ENCODE measurements at places on chromosomes 11 and 22.

GRCh38 chr11:680970-681369 lies 14.1 kb downstream of the DEAF1 start:
- DNase-seq = no peak

DNA sequence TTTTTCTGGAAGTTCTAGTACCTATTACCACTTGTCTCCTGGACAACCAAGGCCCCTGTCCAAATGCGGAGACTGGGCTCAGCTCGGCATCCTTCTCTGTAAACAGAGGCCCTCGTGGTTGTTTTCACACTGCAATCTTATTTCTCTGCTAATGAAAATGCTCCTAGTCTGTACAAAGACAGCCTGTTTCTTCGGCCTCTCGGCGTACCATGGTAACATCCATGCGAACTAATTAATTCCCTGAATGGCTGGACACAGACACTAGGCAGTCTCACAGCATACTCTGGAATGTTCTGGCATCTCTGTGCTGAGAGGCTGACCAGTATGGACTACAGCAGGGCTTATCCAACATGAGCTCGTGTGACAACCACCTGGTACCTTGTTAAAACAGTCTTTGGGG lies 5.7 kb downstream of the POLR3H start:
- no peak for DNase-seq

- DNase-seq = no peak
Observed at GRCh38 chr11:1059759-1060158, 14.9 kb upstream of the MUC2 start.

- DNase-seq = no peak
Observed at GRCh38 chr11:12162652-12163051, 52.3 kb downstream of the MICAL2 start.

GRCh38 chr11:32374261-32374711 lies 61.1 kb downstream of the WT1 start:
- peak; percentile 64 for DNase-seq

DNA sequence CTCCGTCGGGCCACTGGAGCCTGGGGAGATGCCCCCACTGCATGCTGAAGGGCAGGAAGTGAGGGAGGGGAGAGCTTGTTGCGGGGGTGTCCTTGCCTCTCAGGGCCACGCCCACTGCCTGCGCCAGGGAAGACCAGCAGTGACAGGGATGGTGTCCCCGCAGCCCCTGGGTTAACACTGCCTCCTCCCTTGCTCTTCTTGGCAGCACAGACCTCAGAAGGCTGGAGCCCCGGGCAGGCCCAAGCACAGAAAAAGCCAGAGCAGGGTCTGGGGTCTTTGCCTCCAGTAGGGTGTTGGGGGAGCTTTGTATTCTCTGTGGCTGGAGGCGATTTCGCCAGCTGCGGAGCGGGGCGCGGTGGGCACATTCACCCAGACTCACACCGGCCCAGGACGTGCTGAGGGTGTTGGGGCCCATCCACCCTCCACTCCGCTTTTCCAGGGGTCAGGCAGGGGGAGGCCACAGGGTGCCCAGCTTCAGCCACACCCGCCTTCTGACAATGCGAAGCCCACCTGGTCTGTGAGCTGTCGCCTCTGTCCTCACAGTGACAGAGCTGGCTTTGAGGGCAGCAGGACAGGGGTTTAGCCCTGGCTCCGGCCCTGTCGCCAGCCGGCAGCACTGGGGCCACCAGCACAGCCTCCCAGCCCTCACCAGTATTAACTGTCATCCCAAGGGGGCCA lies 83.7 kb downstream of the CDKN1C start:
- peak; percentile 15 for DNase-seq

DNA sequence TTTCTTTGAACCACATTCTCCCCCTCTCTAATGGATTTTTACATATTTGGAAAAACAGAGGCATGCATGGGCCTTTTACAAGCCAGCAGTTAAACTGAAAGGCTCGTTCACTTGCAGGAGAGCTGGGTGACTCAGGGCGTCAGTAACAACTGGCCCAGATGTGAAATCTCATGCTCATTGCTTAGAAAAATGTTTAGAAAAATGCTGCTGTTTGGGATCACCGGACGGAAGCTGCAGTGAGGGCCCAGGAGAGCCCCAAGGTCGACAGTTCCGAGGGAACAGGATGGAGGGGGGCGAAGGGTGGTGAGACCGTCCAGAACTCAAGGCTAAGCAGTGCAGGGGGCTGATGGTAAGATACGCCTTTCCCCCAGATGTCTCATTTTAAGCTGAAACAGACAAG lies 41.7 kb upstream of the SMTN start:
- no peak for DNase-seq

DNA sequence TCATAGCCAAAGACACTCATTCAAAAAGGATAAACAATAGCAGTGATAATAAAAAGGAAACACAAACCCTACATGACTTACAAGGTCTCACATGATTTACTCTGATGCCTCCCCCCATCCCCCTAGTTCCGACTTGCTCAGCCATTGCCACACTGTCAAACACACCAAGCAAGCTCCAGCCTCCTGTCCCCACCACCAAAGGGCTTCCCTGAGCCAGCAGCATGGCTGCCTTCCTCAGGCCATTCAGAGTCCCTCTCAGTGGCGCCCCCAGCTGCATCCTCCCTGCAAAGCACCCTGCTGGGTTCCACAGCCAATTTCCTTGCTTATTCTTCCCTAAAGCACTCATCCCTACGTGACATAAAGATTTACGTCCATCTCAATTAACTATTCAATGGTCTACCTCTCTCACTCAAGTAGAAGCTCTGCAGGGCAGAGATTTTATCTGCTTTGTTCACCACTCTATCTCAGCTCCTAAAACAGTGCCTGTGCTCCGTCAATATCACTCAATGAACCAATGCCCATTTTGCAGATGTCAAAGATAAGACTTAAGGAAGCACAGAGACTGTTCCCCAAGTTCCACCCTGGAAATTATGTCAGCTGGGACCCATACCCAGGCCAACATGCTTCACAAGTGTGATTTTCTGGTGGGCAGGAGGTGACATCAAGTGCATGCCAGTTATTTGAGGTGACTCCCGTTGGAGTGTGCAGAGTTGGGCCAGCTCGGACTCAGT lies 106.9 kb downstream of the SYN3 start:
- no peak for DNase-seq

GRCh38 chr11:36467916-36468315 lies 42.2 kb downstream of the TRAF6 start:
- DNase-seq = no peak

DNA sequence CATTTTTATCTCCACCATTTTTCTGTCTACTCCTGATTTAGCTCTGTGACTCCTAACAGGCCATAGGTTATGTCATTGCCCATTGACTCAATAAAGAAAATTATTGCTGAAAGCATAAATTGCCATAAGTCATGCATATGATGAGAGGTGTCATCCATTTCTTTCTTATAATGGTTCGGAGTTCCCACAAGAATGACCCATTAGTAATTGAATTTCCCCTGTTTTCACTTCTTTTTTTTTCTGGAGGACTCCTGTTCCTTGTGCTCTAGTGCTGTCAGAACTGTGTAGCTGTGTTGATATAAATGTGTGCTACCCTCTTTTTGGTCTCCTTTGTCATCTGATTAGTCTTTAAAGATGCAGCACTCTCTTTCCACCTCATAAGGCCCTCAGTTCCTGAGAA lies 22.9 kb upstream of the CARD18 start:
- DNase-seq = no peak

DNA sequence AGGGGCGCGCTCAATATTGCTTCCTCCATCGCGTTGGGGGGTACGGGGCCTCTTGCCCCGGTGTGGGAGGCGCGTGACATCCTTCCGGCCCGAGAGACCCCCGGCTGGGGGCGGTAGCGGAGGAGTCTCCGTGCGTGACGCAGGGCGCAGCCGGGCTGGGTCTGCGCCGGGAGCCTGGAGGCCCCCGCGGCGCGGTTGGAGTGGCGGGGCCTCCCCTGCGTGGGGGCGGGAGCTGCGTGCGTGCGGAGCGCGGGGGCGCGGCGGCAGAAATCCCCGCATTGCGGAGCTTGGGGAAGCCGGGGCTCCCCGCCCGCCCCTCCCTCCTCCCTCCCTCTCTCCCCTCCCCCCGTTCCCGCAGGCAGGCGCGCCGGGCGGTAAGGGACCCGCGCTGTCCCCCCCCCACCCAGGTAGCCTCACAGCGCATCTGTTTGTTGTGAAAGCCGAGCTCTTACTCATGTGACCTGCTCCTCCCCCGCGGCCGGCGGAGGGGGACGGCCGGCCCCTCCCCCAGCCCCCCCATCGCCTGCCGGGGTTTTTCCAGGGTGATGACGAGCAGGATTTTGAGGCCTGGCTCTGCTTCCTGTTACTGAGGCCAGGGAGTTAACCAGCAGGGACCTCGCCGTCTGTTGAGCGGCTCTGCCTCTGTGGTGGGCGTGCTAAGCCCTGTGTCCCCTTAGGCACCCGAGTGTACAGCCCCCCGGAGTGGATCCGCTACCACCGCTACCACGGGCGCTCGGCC lies 1.6 kb downstream of the PIM3 start:
- peak; percentile 89 for DNase-seq

DNA sequence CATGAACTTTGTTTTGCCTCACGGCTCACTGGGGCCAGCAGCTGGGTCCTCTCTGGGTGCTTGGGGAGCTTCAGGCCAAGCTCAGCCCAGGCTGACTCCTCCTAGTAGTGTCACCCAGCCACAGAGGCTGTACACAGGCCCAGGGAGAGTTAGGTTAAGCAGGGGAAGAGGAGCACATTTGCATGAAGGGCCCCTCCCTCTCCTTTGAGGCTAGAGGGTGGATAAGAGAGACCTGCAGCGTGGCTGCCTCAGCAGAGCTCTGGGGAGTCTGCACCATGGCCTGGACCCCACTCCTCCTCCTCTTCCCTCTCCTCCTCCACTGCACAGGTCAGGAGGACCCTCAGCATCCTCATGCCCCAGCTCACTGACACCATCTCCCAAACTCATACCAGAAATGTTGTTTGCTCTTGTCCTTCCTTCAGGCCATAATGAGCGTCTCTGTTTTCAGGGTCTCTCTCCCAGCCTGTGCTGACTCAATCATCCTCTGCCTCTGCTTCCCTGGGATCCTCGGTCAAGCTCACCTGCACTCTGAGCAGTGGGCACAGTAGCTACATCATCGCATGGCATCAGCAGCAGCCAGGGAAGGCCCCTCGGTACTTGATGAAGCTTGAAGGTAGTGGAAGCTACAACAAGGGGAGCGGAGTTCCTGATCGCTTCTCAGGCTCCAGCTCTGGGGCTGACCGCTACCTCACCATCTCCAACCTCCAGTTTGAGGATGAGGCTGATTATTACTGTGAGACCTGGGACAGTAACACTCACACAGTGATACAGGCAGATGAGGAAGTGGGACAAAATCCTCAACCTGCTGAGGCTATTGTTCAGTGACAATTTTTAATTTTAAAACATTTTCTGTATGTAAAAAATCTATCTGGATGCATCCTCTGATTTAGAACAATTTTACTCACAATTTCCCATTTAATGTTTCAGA lies 82.4 kb upstream of the VPREB1 start:
- no peak for DNase-seq

DNA sequence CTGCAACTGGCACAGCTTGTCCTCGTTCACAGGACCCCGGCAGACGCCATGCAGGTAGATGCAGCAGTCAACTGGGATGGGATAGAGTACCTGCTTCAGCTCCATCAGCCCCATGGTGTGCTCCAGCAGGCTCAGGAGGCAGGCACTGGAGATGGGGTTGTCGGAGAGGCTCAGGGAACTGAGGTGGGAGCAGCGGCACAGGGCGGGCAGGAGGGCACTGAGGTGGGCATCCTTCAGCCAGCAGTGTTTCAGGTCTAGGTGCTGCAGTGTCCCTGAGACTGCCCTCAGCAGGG lies 8.7 kb upstream of the TOP3B start:
- no peak for DNase-seq

GRCh38 chr22:33682927-33683326 lies 237.3 kb downstream of the LARGE1 start:
- DNase-seq = no peak

GRCh38 chr22:46366801-46367706 lies 31.5 kb downstream of the TRMU start:
- DNase-seq = no peak

DNA sequence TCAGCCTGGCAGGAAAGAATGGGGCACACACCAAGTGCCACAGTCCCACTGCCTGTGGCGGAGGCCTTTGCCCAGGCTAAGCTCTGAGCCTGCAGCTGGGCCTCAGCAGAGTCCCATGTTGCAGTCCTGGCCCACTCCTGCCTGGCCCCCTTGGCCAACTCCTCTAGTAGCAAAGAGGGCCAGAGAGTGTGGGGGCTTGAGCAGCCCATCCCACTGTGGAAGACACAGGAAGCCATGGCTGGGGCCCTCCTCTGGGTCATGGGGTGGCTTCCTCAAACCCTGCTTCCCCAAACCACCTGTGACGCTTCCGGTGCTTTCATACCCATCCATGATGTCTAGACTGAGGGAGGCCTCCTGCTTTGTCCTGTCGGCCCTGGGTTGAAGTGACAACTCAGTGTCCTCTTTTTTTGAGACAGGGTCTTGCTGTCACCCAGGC lies 5.8 kb downstream of the RPS19BP1 start:
- no peak for DNase-seq

DNA sequence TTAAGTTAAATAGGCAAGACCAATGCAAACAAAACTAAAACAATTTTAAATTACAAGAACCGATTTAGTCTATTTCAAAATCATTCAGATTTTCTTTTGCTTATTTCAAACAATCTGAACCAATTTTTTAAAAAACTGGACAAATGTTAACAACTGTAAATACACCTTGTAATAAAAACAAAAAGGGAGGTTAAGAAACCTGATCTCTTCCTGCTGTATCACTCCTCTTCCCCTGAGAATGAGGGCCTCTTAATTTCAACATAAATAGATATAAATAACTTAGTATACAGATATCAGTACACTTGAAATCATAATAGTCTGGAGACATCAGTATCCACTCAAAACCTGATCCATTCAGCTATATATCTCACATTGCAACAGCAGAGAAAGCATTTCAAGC lies 346.6 kb downstream of the TTC28 start:
- DNase-seq = no peak

DNA sequence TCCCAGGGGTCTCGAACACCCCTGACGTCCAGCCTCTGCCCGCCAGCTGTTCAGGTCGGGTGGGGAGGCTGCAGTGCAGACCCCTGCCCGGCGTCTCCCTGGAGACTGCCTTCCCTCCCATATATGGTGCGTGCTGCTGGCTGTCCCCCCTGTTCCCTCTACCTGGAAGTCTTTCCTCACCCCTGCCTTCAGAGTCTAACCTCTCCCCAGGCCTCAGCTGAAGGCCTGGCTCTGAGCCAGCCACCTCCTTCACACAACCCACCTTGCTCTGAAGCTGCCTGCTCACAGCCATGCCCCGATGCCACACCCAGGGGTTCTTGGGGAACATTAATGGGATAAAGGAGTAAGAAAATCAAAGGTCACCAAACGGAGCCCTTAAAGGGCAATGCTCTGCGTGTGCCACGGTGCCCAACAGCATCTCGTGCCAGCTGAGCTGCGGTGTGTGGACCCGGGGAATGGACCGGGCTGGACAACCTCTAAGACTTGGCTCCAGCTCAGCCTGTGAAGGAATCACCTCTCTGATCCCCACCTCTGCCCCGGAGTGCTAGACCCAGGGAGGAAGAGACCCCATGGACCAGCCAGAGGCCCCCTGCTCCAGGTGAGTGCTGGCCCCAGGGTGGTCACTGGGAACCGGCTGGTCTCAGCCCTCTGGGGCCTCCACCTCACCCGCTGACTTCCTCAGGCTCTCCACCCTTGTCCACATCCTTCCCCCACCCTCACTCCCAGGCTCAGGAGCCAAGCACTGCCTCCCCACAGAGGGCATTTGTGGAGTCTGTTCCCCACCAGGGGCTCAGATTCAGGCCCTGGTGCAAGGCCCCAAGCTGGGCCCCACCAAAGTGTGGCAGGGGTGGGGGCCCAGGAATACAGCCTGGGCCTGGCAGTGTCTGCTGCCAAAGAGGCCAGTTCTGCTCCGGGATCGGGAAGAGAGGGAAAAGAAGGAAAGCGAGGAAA lies at the start of gene NLRP6:
TSS of gene NLRP6 (plus strand) at position 407 of the 951 bp plus-strand sequence. CDS start at position 570, 163 bp downstream.
- DNase-seq = no peak

- no peak for DNase-seq
Observed at GRCh38 chr11:27350511-27350910, 12.5 kb downstream of the CCDC34 start.

Measured in colonic mucosa (tissue), 4 donors.